ENCODE measurements at places on chromosomes 1 and 21. TPM values are rescaled to one million over a fixed set of nuclear protein-coding genes. Genes with fewer than 3 reads are reported as not detected.

The METTL18 gene
- total RNA-seq = 14.8 TPM

The OPRD1 gene
- total RNA-seq = 0.05 TPM

The SLC5A9 gene
- 0.16 TPM for total RNA-seq

The ZBTB8B gene
- 0.79 TPM for total RNA-seq

The IL19 gene
- not detected for total RNA-seq

The C4BPA gene
- total RNA-seq = 0.95 TPM

The OR2AK2 gene
- not detected for total RNA-seq

The B3GALT2 gene
- 19.5 TPM for total RNA-seq

The PROK1 gene
- not detected for total RNA-seq

The KRTAP19-3 gene
- not detected for total RNA-seq

The COL24A1 gene
- 13.7 TPM for total RNA-seq

The CBR3 gene
- total RNA-seq = 6.8 TPM

The VAV3 gene
- 24.2 TPM for total RNA-seq

The HAPLN2 gene
- total RNA-seq = not detected
